ENCODE measurements at places on chromosomes 2 and 18.

GRCh38 chr2:54999182-54999581, 51.1 kb downstream of the RTN4 start:
- DNase-seq, result peak; percentile 68

GRCh38 chr2:212968284-212969081, 182.9 kb downstream of the IKZF2 start:
- DNase-seq, result no peak

- DNase-seq, result no peak
These were observed 106.3 kb downstream of the NCOA1 start for GRCh38 chr2:24597181-24597870.

- DNase-seq, result no peak
These were observed 231.9 kb downstream of the ZRANB3 start for GRCh38 chr2:135299165-135299564.

- DNase-seq, result peak; percentile 74
These were observed 60.0 kb downstream of the TNS1 start for GRCh38 chr2:217942731-217943335.

DNA sequence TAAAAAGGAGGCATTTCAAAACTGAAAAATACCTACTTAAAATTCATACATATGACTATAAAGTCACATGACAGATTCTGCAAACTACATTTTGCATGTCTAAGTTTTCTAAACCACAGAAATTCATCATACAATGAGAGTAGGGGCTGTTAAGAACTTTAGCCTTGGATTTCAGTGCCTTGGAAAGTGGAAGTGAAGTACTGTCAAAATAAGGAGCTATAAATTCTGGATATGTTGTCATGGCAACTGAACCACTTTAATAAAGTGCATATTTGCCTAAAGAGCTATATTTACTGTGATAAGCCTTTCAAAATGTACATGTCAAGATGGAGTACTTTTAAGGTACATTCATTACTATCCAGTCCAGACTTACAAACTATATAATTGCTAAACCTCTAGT, 227.1 kb downstream of the RAB3GAP1 start:
- DNase-seq, result peak; percentile 37

GRCh38 chr2:13056259-13056843, 339.6 kb downstream of the TRIB2 start:
- no peak for DNase-seq

DNA sequence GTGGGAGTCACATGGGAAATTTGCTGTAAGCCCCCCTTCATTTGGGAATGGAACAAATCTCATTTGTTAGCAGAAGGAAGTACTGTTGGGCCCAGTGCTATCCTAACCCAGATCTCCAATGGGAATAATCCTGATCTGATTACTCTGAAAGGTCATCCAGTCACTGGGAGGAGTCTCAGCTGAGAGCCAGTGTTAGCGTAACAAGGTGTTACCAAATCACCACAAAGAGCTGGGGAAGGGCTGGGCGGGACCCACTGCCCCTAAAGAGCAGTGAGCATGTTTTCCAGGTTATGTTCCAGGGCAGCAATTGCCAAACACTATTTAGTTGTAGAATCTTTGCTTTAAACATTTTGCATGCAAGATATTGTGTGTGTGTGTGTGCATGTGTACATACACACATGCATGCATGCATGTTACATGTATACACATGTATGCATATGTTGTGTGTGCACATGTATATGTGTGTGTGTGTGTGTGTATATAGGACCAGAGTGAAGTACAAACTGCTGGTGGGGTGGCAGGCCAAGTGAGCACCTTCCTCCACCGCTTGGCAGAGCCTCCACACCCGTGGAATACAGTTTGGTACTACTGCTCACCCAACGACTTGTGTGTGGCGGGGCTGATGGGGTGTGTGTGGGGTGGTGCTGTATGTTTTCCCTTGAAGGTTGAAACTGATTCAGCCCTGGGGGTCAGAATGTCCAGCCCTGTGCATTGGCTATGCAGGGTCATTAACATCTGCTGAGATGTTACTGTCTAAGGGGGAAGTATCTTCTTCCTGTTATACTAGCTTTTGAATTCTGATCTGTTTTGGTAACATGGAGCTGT, 15.2 kb downstream of the INPP5D start:
- DNase-seq, result no peak

GRCh38 chr2:232260075-232260474, 118.5 kb upstream of the ALPP start:
- DNase-seq, result no peak

DNA sequence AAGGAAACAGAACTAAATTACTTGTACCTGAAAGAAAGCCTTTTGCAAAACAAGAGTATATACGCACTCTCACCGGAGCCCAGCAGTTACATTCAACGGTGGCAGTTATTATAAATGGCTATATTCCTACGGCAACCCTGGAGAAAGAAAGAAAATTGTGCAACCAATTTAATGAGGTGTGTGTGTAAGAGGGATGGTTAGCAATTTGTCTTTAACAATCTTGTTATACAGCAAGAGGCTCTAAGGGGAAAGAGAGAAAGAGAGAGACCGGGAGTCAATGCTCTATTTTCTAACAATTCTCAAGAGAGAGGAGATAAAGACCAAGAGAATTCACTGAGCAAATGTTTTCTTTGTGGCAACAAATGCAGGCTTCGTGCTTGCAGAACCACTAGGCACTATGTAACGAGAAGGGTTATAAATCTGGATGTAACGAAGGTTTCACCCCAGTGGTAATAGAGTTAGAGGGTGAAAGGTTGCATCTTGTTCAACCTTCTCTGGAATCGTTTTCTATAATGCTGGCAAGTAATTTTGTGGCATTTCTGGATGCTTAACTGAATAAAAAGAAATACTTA, 359.1 kb upstream of the SPRED2 start:
- no peak for DNase-seq

DNA sequence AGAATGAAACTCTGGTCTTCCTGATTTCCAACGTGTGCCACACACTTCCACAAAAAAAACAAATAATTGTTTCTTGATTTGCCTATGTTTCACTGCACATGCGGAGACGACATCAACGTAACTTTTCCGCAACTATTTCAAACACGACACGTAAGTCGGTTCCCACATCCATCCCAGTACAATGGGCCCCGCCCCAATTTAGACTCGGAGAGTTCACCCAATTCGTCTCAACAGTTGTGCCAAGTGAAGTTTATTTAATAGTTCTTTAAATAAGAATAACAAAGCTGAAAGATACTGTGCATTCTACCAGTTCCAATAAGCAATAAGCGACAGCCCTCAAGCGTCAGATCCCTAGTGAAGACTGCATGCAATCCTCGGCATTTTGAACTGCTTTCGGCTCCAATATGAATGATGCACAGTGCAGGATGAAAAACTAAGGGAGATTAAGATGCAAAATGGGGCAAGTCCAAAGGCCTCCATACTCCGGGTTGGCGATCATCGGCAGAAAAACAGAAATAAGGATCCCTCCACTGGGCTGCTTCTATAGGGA, 664 bp downstream of the CCT4 start:
- DNase-seq, result no peak

- DNase-seq, result no peak
These were observed 70.2 kb upstream of the FSHR start for GRCh38 chr2:49224426-49225010.

GRCh38 chr18:54020966-54021365, 203.5 kb downstream of the MBD2 start:
- no peak for DNase-seq

GRCh38 chr18:5214583-5215351, 17.7 kb upstream of the AKAIN1 start:
- DNase-seq, result no peak

GRCh38 chr2:47950340-47951301, 44.3 kb upstream of the FBXO11 start:
- no peak for DNase-seq

DNA sequence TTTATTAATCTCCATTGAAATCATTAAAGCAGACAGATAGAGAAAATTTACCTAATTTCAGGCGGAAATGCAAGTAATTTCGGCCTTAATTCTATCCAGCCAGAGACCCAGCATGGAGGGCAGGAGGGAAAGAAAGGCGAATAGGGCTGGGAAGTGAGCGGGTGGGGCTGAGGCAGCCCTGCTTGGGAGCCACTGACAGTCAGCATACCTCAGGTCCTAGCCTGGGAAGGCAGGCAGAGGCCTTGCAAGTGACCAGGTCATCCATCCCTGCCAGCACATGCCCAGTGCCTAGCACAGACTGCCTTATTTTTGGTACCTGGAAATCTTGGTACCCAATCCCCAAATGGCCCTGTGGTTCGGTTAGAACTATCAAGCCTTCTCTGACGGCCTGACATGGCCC, 1.5 kb downstream of the GDF7 start:
- no peak for DNase-seq

- no peak for DNase-seq
These were observed 2.0 kb upstream of the CAPN14 start for GRCh38 chr2:31219131-31219969.

DNA sequence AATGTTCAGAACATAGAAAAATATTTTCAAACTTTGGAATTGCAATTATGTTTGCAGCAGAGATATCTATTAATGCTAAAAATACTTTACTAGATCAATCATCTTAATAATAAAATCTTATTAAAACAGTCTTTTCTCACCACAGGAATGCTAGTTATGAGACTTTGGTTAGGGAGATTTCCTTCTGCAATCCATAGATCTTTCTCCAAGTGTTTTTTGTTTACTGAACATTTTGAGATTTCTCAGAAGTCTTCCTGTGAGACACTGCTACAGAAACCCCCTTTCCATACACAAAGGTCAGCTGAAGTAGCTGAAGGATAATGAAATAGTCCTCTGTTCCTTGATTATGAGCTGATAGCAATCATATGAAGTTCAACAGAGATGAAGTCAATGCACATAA, 59.4 kb upstream of the RAPH1 start:
- no peak for DNase-seq

- no peak for DNase-seq
These were observed 393.7 kb upstream of the RAB6C start for GRCh38 chr2:129585760-129586159.

- no peak for DNase-seq
These were observed 5.4 kb upstream of the MALL start for GRCh38 chr2:110121052-110121334.

DNA sequence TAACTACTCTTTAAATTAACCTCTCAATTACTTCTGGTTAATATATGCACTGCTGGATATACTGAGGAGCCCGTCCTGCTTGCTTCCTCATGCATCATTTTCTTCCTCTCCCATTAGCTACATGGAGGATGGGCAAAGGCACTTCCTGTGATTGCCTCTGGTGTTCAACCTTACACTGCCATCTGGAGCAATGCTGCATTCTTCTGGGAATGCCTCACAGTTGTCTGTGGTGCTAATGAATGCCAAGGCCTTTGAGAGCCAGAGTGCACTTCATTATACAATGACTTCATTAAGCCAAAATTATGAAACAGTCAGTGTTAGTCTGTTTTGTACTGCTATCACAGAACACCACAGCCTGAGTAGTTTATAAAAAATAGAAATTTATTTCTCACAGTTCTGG, 134.8 kb upstream of the DOCK10 start:
- peak; percentile 28 for DNase-seq

DNA sequence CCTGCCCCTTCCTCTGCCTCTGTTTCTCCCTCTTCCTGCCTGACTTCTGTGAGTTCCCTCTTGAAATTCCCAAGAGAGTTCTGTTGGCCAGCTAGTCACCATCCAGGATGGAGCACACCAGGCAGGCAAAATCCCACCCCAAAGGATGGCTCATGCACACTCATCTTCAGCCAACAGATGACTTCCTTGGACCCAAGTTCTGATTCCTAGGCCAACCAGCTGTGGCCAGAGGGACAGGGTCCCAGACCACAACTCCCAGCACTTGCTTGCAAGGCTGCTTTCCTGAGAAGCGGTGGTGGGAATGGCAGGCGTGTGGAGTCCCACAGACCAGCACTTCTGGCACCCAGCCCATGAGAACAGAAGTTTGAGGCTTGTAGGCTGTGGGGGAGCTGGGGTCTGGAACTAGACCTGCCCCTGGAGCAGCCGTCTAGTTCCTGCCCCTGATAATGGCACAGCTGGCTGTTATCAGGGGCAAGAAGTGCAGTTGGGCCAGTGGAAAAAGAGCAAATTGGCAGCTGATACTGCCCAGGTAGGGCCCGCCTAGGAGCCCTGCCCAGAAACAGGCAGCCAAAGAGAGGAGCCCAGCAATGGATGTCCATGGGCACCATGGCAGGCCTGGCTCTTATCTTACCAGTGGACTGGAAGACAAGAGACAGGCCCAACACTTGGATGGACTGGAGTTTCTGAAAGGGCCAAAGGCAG, 56.7 kb downstream of the CYP26B1 start:
- DNase-seq, result no peak

DNA sequence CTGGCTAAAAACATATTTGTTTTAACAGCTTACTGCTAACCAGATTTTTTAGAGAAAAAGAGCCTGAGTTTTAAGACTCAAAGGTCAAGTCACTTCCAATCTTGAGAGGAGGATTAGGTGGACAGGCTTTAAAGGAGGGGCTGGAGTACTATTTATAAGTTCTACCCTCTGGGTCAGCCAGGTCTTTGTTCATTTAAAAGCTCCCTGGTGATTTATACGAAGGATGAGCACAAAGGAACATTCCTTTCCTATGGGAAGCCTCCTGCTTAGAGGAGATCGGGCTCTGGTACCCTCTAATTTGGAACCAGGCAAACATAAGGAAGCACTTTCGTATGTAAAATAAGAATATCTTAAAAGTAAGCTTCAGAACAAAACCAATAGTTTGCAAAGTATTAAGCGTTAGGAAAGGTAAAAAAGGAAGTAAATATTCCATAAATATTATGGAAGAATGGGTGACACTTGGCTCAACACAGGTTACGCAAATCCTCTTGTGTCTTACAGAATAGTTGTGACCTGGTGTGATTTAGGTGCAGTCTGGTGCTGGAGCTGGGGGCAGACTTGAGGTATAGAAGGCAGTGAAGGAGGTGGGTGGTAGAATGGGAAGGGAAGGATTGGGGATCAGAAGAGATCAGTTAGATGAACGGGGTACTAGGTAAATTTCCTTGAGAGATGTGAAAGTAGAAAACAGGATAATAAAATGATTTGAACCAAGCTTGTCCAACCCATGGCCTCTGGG, 35.6 kb downstream of the PDE6D start:
- DNase-seq, result no peak

DNA sequence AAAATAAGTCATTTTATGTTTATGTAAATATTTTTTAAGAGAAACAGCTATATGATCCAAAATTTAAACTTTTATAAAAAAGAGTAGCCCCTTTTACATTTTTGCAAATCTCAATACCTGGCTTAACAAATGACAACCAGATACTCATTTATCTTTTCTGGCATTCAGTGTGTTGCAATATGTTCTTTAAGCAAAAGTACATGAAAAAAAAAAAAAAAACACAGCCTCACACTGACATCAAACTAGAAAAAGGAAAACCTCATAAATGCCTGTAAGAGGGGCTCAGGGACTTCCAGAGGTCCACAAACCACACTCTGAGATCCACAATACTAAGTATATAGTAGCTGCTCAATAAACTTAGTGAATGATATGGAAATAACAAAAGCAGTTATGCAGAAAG, 21.9 kb downstream of the PPP4R3B start:
- DNase-seq, result no peak

Measured in putamen (tissue), 1 donor.